Occipital lobe (tissue), 3 donors: ENCODE measurements at places on chromosomes 3 and 15.
A peak's percentile ranks its signal among the peaks of the same experiment; 100 is the strongest.

GRCh38 chr15:41105348-41106334, 10.4 kb downstream of the INO80 start:
- no peak for DNase-seq

DNA sequence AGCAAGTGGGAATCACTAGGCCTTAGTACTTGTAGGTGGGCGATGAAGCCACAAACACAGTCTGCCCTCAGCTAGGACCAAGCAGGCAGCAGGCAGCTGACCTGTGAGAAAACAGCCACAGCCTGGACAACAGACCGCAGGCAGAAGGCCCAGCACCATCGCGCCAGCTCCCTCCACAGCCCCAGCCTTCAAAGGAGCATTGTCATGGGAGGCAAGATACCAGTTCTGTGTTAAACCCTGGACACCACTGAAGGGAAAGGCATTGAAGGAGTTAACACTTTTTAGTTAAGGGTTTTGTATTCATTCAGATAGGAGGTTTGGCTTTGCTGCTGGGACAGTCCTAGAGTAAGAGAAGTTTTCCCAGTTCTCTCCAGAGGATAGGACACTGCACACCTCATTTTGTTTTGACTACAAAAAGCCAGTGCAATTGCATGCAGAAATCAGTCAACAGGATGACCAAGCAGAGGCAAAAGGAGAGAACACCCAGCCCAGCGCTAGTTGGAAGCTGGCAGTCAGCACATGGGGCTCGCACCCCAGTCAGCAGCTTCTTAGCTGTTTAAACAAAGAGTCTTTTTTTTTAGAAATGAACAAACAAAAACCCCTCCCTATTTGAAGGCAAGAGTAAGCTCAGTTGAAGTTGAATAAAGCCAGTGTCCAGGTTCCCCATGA, 286.1 kb upstream of the TPM1 start:
- peak; percentile 22 for DNase-seq

DNA sequence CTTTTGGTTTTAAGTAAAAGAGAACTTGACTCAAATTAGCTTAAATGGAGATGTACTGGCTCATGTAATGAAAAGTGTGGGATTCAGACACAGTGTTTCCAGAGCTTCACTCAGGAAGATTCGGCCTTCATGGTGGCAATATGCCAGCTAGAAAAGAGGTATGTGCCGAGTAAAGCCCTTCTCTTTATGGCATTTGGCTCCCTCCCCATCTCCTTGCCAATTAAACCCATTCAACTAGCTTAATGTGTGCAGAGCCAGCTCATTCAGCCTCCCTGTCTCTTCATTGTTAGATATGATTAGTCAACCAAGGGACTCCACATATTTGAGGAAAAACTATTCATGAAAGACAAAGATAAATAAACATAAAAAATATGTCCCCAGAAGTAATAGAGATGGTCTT, 15.0 kb upstream of the TRANK1 start:
- DNase-seq: no peak

- no peak for DNase-seq
These were observed 130.3 kb downstream of the LIPC start for GRCh38 chr15:58562135-58562534.

DNA sequence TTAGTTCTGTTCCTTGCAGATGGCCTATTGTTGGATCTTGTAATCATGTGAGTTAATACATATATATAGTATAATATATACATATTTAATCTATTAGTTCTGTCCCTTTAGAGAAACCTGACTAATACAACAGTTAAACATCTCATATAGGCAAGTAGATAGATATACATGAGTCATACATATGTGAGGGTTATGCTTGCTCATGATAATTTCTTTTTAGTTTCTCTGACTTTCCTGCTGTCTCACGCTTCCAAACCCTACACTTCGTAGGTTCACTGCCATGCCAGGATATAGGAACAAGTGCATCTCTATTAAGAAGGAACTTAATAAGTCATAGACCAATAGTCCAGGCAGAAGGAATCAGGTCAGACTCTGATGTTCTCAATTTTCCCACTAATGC, 16.8 kb upstream of the CLDN16 start:
- DNase-seq: no peak

- no peak for DNase-seq
These were observed 40.0 kb downstream of the ATP2C1 start for GRCh38 chr3:130933801-130934345.

DNA sequence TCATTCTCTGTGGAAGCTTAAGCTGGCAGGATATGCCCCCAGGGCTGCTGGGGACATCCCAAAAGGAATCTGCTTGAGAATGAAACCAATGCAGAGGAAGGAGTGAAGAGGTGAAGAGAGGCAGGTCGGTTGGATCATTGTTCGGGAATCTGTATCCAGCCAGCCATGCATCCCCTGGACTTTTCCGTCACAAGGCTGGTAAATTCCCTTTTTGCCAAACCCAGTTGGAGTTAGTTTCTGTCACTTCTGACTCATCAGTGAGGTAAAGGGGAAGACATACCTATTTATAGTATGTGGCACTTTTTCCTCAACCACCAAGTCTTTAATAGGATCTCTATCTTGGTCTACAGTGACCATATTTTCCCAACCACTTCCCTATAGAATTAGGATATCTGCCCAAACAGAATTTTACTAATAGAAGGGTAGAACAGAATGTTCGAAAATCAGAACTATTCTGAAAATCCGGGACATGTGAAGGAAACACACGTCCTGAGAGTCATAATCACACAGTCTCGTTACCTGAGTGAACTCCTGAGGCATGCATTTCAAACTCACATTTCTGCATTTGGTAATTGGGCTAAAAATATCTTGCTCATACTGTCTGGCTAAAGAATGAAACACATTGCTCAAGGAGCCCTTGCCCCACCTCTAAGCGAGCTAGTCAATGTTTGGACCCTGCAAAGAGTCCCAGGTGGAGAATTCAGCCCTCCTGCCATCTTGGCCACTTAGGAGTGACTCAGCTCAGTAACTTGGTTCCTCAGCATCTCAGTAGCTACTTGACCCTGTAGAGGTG, 289.7 kb upstream of the ADAMTS9 start:
- DNase-seq: no peak

DNA sequence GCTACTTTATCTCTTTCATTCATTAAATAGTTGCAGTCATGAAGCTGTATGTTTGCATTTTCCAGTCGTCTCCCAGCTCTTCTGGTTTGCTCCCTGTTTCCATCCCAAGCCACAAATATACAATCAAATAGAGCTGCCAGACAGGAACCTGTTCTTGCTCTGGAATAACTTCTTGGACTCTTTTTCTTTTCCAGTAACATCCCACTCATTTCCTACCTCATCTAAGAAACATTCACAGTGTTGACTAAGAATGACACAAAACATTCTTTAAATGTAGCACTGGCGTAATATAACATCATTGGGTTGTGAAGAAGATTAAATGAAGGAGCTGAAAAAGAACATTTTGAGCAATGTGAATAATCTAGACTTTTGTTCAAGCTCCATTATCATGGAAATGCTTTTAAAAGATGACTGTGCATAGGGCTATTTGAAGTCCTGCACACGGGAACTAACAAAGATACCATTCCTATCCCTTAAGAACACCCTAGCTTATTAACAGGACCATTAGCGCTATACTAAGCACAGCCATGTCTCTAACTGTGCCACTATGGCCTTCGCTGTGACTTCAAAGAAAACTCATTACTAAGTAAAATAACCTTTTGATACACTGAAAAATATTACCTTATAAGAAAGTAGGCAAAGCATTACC, 574.0 kb downstream of the NAALADL2 start:
- DNase-seq: no peak

DNA sequence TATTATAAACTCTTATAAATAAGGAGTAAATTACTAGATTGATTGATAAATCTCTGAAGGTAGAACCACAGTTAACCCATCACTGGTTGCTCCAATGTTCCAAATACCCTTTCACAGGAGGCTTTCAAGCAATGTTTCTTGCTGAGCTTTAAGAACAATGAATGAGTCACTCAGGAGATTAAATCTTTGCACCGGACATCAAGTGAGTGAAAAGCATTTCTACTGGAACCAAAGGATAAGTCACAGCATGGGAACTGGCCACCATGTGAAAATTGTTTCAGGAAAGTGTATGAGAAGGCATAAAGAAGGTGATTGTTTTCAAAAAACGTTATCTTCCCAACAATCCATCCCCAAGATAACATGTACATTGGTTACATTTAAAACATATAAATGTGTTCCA, 90.6 kb downstream of the CNTN3 start:
- DNase-seq: no peak
